NB4 (cell line): ENCODE measurements at places on chromosomes 3 and 15.

GRCh38 chr3:141392897-141393734 is 24.8 kb downstream of the ZBTB38 start:
- DNase-seq = no peak

- peak; percentile 79 for DNase-seq
Observed at GRCh38 chr15:52115598-52116427, 3.2 kb upstream of the BCL2L10 start.

- DNase-seq = no peak
Observed at GRCh38 chr3:126926684-126927400, 56.1 kb upstream of the PLXNA1 start.

DNA sequence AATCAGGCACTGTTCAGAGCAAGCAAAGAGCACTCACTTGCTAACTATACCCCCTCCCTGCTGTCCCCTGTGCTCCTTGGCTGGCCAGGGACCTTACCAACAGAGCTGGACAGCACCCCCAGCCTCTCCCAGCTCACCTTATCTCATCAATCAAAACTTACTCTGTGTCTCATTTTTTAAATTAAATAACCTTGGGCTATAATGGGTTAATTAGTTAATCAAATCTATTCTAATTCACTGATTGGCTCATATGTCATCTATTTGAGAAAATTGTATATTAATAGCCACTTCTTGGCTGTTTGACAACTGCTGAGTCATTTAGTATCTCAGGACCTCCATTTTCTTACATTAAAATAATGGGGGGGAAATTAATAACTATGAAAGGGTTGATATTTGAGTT is 22.9 kb downstream of the IL5RA start:
- DNase-seq = no peak

GRCh38 chr3:116240261-116240660 is 205.0 kb downstream of the LSAMP start:
- no peak for DNase-seq

- DNase-seq = no peak
Observed at GRCh38 chr15:57312318-57313133, 63.8 kb upstream of the CGNL1 start.

DNA sequence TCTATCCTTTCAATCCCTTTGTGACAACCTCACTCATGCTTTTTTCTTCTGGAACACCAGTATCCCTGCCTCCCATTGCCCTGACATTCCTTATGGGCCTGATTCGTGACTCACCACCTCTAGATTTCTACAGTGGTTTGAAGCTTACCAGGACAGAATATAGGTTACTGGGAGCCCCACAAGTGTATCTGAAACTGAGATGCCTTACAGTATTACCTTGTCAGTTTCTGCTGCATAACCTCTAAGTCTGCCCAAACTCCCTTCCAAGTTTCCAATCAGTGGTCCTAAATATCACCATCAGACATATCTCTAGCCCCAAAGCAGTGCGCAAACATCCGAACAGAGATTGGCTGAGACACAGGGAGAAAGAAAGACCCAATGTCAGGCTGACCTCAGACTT is 5.6 kb downstream of the CPB1 start:
- no peak for DNase-seq

DNA sequence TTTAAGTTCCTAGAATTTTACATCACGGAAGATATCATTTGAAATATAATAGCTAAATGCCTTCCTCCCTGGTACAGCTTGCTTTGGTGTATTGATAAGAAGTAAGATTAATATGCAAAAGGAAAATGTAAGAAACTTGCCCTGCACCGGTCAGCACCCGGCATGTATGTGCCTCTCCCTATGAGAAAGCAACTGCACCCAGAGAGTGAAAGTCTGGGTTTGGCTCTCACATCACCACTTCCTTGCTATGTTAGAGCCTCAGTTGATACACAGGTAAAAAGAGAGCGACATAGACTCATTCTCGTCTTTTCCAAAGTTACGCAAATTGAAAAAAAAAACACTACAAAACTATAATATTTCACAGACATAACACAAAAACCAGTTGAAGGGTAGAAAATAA is 96.7 kb downstream of the FOXP1 start:
- DNase-seq = no peak

- peak; percentile 66 for DNase-seq
Observed at GRCh38 chr15:50880651-50881114, 27.8 kb upstream of the AP4E1 start.

DNA sequence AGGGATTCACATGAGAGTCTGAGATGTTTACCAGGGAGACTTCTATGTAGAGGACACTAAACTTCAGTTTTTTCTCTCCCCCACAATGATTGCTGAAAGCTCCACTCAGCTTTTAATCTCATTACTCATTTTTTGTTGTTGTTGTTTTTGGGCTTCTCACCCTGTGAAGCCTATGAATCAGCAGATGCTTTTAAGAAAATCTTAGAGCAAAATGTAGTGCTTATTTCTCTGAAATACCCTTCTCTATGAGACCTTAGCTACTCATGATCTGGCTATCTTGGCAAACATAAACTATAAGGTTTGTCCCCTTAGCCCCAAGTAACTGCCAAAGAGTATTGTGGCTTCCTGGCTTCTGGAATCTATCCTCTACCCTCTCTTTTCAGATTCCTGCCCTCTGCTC is 537.3 kb downstream of the OCA2 start:
- DNase-seq = no peak

DNA sequence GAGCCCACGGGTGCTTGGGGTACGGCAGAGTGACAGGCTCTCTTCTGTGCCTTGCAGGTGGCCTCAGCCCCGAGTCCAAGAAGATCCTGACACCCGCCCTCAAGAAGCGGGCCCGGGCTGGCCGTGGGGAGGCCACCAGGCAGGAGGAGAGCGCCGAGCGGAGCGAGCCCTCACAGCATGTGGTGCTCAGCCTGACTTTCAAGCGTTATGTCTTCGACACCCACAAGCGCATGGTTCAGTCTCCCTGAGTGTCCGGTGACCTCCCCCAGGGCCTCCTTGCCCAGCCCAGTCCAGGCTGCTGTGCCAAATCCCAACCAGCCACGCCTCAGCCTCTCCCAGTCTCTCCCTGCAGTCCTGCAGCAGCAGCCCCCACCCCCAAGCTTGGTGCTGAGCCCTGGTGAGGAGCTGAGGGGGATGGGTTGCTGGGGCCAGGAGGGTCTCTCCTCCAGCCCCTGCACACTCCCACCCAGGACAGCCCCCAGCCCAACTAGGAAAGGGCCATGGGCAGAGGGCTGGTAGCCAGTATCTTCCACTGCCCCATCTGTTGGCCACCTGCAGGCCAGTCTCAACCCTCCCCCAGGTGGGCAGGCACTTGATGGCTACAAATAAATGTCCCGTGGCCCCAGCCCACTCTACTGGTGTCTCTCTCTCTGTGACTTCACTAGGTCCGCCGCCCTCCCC is 58.5 kb downstream of the DNAJB8 start:
- no peak for DNase-seq

GRCh38 chr3:115634052-115634451 is 10.7 kb downstream of the GAP43 start:
- DNase-seq = no peak

DNA sequence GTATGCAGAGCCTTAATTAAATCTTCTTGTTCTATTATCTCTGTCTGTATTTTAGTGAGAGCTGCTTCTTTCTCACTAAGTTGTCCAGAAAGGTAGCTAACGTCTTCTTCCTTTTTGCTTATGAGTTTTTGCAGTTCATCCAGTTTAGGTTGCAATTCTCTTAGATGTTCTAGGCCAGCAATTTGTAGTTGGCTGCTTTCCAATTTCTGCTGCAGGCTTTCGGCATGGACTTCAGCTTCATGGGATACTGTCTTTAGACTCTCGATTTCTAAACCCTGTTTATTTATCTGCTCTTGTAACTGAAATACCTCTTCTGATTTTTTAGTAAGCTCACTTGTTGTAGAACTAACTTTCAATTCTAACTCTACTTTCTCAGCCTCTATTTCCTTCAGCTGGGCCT is 35.5 kb upstream of the HCLS1 start:
- DNase-seq = no peak

- no peak for DNase-seq
Observed at GRCh38 chr3:139481116-139481515, 4.8 kb upstream of the RBP2 start.

DNA sequence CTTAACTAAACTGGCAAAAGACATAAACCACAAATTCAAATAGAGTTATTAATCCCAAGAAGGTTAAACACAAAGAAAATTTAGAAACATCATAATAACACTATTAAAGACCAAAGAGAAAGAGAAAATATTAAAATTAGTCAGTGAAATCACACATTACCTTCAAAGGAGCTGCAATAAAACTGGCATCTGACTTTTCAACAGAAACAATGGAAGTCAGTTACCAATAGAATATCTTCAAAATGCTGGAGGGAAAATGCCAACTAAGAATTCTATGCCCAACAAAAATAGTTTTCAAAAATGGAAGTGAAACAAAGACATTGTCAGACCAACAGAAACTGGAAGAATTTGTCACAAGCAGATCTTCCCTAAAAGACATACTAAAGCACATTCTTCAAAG is 68.7 kb upstream of the RNF7 start:
- no peak for DNase-seq

DNA sequence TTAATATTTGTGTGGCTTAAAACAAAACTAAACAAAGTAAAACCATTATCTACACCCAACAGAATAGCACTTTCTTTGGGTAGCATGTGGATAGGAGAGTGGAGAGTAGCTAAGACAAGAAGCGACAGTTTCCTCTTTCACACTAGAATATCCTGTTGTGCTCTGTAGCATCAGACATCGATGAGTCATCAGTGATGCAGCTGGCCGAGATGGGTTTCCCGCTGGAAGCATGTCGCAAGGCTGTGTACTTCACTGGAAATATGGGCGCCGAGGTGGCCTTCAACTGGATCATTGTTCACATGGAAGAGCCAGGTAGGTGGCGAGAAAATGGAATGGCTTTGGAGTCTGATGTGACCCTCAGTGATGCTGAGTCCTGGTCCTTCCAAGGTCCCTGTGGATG is 108.1 kb downstream of the USP13 start:
- peak; percentile 49 for DNase-seq

GRCh38 chr3:84724877-84725276 is 233.9 kb upstream of the CADM2 start:
- peak; percentile 54 for DNase-seq

DNA sequence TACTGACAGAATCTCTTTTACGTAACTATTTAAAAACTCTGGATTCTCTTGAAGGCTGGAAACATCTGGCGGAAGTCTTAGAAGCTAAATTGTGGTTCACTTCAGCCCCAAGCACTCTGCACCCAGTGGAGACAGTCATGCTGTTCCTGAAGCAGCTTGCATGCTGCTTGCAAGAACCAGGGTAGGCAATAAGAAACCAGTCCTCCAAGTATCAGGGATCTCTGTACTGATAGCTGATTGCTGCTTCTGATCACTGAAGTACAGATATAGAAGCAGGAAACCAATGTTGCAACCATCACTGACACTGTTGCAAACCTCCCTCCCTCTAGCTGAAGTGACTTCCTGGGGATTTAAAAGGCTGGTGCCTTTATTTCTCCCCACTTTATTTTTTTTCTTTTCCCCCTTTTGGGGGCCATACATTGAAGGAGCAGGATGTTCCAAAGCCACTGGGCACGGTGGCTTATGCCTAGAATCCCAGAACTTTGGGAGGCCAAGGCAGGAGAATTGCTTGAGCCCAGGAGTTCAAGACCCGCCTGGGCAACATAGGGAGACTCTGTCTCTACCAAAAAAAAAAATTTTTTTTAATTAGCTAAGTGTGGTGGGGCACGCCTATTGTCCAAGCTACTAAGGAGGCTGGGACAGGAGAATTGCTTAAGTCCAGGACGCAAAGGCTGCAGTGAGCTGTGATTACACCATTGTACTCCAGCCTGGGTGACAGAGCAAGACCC is 15.3 kb downstream of the SPCS1 start:
- DNase-seq = peak; percentile 97

DNA sequence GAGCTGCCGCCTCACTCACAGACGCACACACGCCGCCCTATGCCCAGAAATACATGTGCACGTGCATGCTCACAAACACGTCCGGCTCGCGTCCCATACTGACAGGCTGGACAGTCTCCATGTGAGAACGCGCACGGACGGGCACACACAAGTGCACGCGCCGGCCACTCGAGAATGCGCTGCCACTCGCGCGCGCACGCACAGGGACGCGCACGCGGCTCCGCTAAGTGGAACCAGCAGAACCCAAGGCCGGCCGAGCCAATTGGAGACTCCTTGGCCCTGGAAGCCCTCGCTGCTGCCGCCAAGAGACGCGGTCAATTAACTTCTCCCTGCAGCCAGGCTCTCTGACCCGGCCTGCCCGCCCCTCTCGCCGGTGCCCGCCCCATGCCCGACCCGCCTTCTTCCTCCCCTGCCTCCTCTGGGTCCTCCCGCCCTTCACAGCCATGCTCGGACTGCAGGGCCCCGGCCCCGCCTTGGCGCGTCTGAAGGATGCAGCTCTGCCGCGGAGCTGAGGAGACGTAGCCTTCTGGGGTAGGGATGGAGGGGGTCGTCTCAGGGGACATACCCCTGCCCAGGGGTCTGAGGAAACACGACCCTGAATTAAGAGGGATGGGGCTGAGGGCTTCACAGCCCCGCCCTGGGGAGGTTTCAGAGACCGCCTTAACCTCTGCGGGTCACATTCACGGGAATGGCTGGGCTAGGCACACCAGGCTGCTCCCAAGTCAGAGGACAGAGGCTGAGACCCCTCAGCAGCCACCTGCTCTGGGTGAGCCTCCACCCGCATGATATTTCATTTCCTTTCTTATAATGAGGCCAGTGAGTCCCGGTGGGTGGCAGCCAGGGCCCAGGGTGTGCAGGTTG is 15.0 kb downstream of the PTH1R start:
- DNase-seq = peak; percentile 82

GRCh38 chr15:92810418-92811138 is 89.5 kb upstream of the CHD2 start:
- DNase-seq = peak; percentile 86

- DNase-seq = no peak
Observed at GRCh38 chr3:186678604-186679003, 12.8 kb downstream of the HRG start.

DNA sequence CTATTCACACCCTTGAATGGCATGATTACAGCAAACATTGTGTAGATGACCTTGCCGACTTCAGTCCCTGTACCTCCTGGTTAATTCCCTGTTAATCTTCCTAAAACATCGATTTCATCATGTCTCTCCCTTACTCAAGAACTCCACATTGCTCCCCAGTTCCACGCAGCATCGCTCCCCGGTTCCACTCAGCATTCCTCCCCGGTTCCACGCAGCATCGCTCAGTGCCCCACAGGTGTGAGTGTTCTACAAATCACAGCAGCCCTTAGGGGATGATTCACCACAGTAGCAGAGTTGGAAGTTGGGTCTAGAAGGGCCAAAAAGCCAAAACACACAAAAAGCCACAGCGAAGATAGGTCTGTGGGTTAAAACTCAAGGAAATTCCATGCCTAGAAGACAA is 8.6 kb upstream of the TNK2 start:
- no peak for DNase-seq

- peak; percentile 21 for DNase-seq
Observed at GRCh38 chr15:90106522-90107117, 4.4 kb upstream of the IDH2 start.

GRCh38 chr3:152638707-152639450 is 196.1 kb upstream of the P2RY1 start:
- DNase-seq = no peak

- no peak for DNase-seq
Observed at GRCh38 chr15:36430726-36431265, 148.6 kb upstream of the CDIN1 start.

- peak; percentile 77 for DNase-seq
Observed at GRCh38 chr15:80970018-80970657, 19.5 kb downstream of the MESD start.

GRCh38 chr3:81732642-81733041 is 28.8 kb downstream of the GBE1 start:
- DNase-seq = no peak
